ENCODE measurements at places on chromosomes 12 and 14.

GRCh38 chr12:105444653-105445102 is 114.2 kb downstream of the C12orf75 start:
- DNase-seq: no peak
- H3K4me1 ChIP-seq: no peaks in the 10 kb centered on the region
- no peak overlapping the region for H3K4me3 ChIP-seq
- peaks cover 15% of the 10 kb centered on the region for H3K27me3 ChIP-seq
- no peaks in the 10 kb centered on the region for H3K36me3 ChIP-seq

DNA sequence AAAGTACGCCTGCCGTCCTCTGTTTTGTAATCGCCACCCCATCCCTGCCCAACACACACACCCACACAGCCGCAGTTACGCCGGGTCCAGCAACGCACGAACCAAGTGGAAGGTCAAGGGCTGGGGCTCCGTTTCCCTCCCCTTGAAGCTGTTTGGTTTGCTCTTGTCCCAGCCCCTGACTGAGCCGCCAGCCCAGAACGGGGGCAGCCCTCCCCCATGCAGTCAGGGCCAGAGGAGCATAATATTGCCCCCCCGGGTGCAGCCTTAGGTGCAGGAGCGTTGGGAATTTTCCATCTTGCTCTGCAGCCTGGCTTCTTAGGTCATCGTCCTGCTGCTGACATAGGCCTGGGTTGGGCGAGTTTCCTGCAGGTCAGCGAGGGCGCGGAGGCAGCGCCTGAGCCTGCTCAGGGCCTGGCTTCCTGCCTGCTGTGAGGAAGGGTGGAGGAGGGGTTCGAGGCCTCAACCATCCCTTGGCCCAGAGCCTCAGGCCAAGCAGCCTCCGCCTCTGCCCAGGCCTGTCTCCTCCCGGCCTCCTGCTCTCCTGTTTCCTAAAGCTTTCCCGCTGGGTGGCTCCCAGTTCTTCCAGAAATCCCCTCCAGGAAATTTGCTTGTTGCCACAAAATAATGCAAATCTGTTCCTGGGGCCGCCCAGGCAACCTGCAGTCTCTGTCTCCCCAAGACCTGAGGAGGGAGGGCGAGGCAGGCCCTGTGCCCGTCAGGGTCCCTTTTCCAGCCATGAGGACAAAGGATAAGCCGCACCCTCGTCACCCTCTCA is 44.5 kb downstream of the PSMA6 start:
- H3K4me3 ChIP-seq: no peak overlapping the region
- no peak overlapping the region for H3K27ac ChIP-seq
- H3K36me3 ChIP-seq: no peaks in the 10 kb centered on the region
- no peaks in the 10 kb centered on the region for H3K27me3 ChIP-seq
- peaks cover 43% of the 10 kb centered on the region for H3K4me1 ChIP-seq

GRCh38 chr12:29655861-29656260 is 127.9 kb downstream of the TMTC1 start:
- H3K36me3 ChIP-seq: no peaks in the 10 kb centered on the region
- no peak overlapping the region for H3K27ac ChIP-seq
- H3K4me3 ChIP-seq: no peak overlapping the region
- no peak for DNase-seq
- no peaks in the 10 kb centered on the region for H3K27me3 ChIP-seq

- DNase-seq: no peak
- no peaks in the 10 kb centered on the region for H3K36me3 ChIP-seq
- H3K4me1 ChIP-seq: peaks cover 5% of the 10 kb centered on the region
These were observed 4.2 kb upstream of the TRHDE start for GRCh38 chr12:72267974-72268373.

- H3K4me3 ChIP-seq: no peak overlapping the region
- no peak overlapping the region for H3K27ac ChIP-seq
- H3K4me1 ChIP-seq: peaks cover 1% of the 10 kb centered on the region
- no peak for DNase-seq
These were observed 8.5 kb downstream of the NFE2 start for GRCh38 chr12:54292083-54292930.

DNA sequence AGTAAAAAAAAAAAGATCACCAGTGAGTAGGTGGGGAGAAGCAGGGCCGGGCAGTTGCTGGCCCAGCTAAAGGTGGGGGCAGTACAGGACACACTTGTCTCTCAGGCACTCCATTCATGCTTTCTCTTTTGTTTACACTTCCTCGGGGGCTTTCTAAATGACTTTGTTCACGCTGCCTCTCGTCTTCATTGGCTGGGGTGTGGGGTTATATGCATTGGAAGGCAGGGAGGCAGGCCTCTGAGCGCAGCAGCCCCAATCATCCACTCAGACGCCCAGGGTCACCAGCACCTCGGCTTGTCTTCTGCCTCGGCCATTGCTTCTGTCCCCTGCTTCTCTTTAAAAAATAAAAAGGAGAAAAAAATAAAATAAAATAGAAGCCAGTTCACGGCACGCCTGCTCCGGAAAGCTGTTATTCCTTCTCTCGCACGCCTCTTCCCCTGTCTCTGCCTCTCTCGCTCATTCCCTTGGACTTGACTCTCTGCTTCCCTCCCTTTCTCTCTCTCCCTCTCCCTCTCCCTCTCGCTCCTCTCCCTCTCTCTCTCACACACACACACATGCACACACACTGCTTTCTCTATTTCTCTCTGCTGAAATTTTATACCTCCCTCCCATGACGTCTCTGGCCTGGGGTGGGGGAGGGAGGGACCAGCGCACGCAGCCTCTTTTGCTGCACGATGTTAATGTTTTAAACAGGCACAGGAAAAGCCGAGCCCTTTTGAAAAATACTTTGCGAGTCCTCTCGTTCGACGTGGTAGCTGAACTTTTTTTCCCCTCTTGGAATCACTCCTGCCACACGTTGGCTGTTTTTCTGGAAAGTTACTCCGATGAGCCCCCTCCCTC is at the start of gene TGFB3:
Gene TGFB3, minus strand, starts transcription at position 570 of the 840 bp plus-strand sequence. CDS start 1,102 bp downstream, outside the sequence.
- peak within 1 kb of the TSS; percentile 70 for H3K4me3 ChIP-seq
- DNase-seq: peak; percentile 73
- H3K4me1 ChIP-seq: peaks cover 47% of the 10 kb centered on the region
- H3K36me3 ChIP-seq: no peaks in the 10 kb centered on the region
- peaks cover 20% of the 10 kb centered on the region for H3K27me3 ChIP-seq
- peak within 1 kb of the TSS; percentile 74 for H3K27ac ChIP-seq

GRCh38 chr12:42763682-42764081 is 174.1 kb upstream of the PRICKLE1 start:
- H3K4me3 ChIP-seq: no peak overlapping the region
- no peaks in the 10 kb centered on the region for H3K36me3 ChIP-seq
- H3K27me3 ChIP-seq: no peaks in the 10 kb centered on the region
- no peaks in the 10 kb centered on the region for H3K4me1 ChIP-seq
- no peak for DNase-seq

GRCh38 chr12:48890657-48891418 is 25.2 kb upstream of the RND1 start:
- H3K27ac ChIP-seq: no peak overlapping the region
- peaks cover 46% of the 10 kb centered on the region for H3K27me3 ChIP-seq
- DNase-seq: peak; percentile 85
- peaks cover 8% of the 10 kb centered on the region for H3K4me1 ChIP-seq
- H3K4me3 ChIP-seq: no peak overlapping the region

DNA sequence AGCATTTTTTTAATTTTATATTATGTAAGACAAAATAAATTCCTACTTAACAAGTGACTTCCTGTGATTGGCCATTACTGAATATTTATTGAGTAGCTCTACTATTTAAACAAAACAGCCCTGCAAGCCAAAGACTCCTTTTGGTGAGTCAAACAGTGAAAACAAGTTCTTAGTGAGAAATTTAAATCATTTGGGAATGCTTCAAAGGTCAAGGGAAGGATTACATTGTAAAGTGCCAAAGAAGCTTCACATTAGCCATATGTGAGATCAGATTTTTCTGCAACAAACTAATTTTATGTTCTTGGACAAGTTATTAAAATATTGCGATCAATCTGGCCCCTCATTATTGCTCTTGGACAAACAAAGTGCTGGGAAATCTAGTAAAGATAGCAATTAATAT is 795.4 kb upstream of the MGAT4C start:
- H3K36me3 ChIP-seq: no peaks in the 10 kb centered on the region
- DNase-seq: no peak
- H3K4me1 ChIP-seq: no peaks in the 10 kb centered on the region
- H3K27ac ChIP-seq: no peak overlapping the region
- no peak overlapping the region for H3K4me3 ChIP-seq

DNA sequence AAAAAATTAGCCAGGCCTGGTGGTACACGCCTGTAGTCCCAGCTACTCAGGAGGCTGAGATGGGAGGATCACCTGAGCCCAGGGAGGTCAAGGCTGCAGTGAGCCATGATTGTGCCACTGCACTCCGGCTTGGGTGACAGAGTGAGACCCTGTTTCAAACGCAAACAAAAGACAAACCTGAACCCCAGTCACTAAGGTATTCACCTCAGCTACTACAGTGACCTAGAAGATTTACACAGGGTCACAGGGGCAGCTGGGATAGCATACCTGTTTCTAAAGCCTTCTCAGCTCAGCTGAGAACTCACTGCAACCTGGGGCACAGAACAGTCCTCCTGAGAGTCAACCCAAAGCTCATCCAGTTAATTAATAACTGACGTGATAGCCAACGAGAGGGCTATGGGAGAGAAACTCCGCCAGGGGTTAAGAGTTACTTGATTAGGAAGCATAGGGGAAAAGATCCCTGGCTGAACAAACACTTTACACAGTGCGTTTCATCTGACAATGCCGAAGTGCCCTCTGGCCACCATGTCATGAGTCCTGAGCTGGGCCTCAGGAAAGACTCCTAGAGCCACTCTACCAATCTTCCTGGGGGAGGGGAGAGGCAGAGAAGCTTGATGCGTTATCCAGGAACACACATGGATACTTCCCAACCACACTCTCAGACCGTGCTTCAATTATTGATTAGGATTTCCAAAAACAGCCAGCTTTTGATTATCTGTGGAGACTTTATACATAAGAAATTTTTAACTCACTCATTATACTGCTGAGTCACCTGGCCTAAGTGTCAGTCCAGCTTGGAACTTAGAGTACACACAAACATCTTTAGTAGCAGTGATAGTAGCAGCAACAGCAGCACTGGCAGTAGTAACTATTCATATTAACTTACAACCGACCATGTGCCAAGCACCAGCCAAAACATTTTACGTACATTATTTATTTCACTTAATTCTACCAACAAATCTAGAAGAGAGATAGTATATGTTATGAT is 48.2 kb downstream of the FOXN3 start:
- peaks cover 19% of the 10 kb centered on the region for H3K36me3 ChIP-seq
- H3K27me3 ChIP-seq: no peaks in the 10 kb centered on the region
- H3K27ac ChIP-seq: no peak overlapping the region
- no peak overlapping the region for H3K4me3 ChIP-seq
- DNase-seq: no peak
- peaks cover 39% of the 10 kb centered on the region for H3K4me1 ChIP-seq

- no peaks in the 10 kb centered on the region for H3K4me1 ChIP-seq
- no peaks in the 10 kb centered on the region for H3K27me3 ChIP-seq
- DNase-seq: no peak
- H3K4me3 ChIP-seq: no peak overlapping the region
These were observed 86.5 kb downstream of the PPM1H start for GRCh38 chr12:62848418-62848817.

DNA sequence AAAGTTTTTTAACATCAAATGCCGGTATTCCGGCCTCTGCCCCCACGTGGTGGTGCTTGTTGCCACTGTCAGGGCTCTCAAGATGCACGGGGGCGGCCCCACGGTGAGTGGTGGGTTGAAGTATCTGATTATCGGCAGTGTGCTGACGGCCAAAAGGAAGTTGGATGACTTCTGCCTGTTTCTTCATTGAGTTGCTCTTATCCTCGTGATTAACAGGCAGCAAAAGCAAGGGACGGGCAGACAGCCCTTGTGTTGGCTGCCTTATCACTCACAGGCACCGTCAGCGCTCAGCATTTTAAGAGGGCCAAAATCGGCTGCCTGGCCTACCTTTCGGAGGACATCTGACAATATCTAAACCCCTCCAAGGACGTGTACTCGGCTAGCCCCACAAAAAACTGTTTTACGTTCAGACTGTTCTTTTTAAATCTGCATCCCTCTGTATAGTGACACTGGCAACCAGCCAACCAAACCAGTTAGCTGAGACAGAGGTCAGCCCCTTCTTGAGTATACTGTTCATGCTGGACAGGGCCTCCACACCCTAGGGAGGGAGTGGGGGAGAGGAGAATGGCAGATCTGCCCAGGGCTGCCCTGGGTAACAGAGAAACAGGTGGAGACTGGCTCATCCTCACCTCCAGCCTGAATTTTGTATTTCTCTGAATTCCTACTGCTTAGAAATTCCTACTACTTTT is 22.9 kb upstream of the AKAP5 start:
- peaks cover 47% of the 10 kb centered on the region for H3K36me3 ChIP-seq
- DNase-seq: no peak
- H3K27me3 ChIP-seq: no peaks in the 10 kb centered on the region
- peaks cover 33% of the 10 kb centered on the region for H3K4me1 ChIP-seq

DNA sequence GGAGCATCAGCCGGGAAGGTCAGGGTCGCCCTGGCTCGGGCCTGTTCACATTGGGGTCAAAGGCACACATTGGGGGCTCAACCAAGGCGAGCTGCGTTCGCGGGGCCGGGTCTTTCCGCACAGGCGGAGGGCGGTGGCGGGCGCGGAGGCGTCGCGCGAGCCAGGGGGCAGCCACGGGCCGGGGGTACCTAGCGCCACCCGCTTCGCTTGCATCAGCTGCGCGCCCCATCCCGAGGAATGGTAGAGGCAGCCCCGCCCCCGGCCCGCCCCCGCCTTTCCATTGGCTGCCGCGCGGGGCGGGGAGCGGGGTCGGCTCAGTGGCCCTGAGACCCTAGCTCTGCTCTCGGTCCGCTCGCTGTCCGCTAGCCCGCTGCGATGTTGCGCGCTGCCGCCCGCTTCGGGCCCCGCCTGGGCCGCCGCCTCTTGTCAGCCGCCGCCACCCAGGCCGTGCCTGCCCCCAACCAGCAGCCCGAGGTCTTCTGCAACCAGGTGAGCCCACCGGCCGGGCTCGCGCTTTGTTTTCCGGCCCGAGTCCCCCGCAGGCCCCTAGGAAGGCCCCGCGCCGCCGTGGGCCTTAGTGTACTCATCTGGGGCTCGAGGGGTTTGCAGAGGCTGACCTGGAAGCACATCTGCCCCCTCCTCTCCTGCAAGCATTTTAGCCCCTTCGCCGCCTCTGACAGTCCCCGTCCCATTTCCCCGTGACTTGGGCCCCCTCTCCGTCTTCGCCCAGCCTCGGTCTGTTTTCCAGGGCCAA is at the start of gene ALDH2:
Gene ALDH2, plus strand, starts transcription at position 326 of the 754 bp plus-strand sequence. Its CDS starts 50 bp downstream, at position 376.
- H3K27ac ChIP-seq: no peak within 1 kb of the TSS
- DNase-seq: peak; percentile 56
- peaks cover 89% of the 10 kb centered on the region for H3K27me3 ChIP-seq
- peaks cover 3% of the 10 kb centered on the region for H3K36me3 ChIP-seq
- H3K4me3 ChIP-seq: peak within 1 kb of the TSS; percentile 69

GRCh38 chr14:49139593-49139992 is 446.6 kb downstream of the RPS29 start:
- no peaks in the 10 kb centered on the region for H3K27me3 ChIP-seq
- no peak overlapping the region for H3K4me3 ChIP-seq
- no peaks in the 10 kb centered on the region for H3K36me3 ChIP-seq
- no peaks in the 10 kb centered on the region for H3K4me1 ChIP-seq
- no peak overlapping the region for H3K27ac ChIP-seq

DNA sequence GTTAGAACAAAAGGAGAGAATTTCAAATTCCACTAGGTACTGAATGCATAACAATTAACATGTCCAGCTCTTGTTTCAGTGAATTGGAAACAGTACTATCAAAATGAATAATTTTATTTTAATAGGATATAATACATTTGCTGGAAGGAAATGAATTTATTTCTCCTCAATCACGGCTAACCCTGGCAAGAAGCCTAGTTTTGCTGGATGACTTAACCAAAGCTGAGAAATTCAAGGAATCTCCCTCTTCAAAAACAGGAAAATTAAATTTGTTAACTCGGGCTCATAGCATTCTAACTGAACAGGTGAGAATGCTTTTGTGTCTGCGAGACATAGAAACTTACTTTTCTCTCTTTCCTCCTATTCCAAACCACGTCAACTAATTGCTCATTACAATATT is 163.5 kb upstream of the NEDD1 start:
- no peaks in the 10 kb centered on the region for H3K4me1 ChIP-seq
- H3K36me3 ChIP-seq: no peaks in the 10 kb centered on the region
- H3K4me3 ChIP-seq: no peak overlapping the region
- DNase-seq: no peak
- peaks cover 9% of the 10 kb centered on the region for H3K27me3 ChIP-seq

Data from activated naive CD4-positive, alpha-beta T cell treated with anti-CD3 and anti-CD28 coated beads, Interleukin-2, amount 10 ng/mL, durations not matched to agents 7 days and 5 days (primary cell).